ENCODE measurements at places on chromosomes 3 and 15.

GRCh38 chr15:57440799-57441198, 64.5 kb downstream of the CGNL1 start:
- peak; percentile 83 for DNase-seq

DNA sequence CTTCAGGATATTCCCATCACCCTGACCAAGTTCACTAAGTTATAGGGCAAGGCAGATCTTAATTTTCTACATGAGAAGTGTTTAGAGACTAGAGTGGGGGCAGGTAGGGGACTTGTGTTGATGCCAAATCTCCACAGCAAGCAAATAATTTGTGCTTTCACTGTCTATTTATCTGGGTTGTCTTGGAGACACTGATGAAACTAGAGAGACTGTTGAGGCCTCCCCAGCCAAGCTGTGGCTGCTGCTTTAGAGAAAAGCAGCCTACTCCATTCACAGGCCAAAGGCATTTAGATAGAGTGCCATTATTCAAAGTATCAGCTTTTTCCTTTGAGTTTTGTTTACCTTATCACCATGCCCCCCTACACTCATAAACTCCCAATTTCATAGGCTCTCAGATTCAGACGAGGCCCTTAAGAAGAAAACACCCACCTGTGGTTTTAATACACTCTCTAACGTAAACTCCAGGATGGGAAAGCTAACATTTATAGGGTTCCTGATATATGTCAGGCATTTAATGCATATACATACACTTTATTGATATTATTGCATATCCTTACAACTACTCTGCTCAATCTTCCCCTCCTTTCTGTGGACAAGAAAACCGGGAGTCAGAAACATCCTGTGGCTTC, 130.4 kb upstream of the FOXB1 start:
- DNase-seq: no peak

GRCh38 chr3:120853416-120853815, 54.6 kb upstream of the STXBP5L start:
- no peak for DNase-seq

GRCh38 chr15:82113106-82113715, 67.4 kb upstream of the MEX3B start:
- peak; percentile 71 for DNase-seq

GRCh38 chr3:123951522-123952447, 9.2 kb downstream of the CCDC14 start:
- no peak for DNase-seq

GRCh38 chr3:50118237-50118636, 29.5 kb downstream of the RBM5 start:
- DNase-seq: no peak

DNA sequence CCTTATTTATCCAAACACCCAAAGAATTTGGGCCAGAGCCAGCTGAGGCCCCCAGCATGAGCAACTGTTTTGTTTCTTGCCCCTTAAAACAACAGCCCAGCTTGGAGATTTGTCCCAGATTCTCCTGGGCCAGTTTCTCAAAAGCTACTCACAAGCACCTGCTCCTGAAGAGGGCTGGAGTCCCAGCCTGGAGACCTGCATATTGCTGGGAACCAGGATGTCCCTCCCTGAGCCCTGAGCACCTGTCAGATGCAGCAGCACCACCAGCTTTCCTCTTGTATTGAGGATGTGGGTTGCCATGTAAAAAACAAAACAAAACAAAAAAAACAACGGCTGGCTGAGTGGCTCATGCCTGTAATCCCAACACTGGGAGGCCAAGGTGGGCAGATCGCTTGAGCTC, 7.0 kb upstream of the RFT1 start:
- no peak for DNase-seq

DNA sequence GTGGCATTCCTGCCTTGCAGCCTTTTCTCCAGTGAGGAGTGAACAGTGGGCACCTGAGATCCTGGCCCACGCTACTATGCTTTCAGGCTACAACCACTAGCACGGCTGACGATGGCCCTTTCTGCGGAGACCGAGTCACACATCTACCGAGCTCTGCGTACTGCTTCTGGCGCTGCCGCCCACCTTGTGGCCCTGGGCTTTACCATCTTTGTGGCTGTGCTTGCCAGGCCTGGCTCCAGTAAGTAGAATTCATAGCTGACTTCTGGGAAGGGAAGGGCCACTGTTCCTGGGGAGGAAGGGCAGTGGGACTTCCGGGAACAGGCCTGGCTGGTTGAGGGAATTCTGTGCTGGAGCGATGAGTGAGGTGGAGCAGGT, 648 bp downstream of the CYB561D2 start:
- no peak for DNase-seq

DNA sequence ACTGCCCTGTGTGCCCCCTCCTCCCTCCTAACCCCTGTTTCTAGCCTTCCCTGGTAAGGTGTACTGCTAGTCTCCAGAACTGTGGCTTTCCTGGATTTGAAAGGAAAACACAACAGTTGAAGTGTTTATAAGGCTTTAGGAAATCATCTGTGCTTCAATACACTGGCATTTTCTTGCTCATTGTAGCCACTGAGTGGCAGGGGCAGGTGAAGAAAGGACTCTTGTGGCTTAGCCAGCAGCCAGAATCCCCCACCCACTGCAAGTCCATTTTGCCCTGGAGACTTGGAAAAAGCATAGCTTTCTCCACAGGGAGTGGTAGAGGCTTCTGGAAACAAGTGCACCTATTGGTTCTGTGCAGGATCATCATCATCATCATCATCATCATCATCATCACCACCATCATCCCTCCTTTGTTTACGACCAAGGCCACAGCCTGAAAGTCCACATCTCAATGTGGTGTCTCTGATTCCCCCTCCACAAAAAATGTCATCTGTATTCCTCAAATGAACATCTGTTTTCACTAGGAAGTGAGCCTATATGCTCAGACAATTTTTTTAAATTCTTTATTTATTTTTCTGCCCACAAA, 33.4 kb downstream of the AQP9 start:
- no peak for DNase-seq

DNA sequence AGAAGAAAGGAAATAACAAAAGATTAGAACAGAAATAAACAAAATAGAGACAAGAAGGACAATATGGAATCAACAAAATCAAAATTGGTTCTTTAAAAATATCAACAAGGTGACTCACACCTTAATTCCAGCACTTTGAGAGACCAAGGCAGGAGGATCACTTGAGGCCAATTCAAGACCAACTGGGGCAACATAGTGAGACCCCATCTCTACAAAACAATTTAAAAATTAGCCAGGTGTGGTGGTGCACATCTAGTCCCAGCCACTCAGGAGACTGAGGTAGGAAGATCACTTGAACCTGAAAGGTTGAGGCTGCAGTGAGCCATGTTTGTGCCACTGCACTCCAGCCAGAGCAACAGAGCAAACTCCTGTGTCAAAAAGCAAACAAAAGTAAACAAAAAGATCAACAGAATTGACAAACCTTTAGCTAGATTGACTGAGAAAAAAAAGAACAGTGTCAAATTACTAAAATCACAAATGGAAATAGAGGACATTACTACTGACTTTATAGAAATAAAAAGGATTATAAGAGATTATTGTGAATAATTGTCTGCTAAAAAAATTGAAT, 190.7 kb upstream of the CGNL1 start:
- no peak for DNase-seq

DNA sequence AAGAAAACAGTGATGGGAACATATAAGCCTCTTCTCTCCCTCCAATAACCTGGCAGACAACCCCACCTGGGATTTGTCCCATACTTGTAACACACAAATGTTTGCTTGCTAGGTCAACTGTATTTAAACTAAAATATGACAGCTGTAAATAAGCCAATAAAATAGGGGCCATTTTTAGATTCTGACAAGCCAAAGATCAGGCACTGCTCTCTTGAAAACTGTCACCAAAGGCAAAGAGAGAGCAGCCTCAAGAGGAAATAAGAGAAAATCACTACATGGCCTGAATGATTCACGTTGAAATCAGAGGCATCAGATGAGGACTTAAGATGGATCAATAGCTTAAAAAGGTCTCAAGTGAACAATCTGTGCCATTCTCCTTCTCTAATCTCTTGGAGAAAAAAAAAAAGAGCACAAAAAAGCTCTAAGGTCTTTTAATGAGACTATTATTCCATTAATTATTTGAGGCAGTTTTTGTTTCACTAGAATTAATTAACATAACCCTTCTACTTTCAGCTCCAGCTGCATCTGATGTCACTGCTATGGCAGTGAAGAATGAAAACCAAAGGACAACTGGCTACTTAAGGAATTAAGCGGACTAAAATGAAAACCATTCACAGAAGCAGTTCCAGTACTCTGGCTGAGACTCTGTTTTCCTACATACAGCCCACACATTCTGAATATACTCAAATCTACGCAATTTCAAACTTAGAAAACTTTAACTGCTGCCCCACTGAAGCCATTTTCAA, 19.0 kb downstream of the MYO5A start:
- no peak for DNase-seq

DNA sequence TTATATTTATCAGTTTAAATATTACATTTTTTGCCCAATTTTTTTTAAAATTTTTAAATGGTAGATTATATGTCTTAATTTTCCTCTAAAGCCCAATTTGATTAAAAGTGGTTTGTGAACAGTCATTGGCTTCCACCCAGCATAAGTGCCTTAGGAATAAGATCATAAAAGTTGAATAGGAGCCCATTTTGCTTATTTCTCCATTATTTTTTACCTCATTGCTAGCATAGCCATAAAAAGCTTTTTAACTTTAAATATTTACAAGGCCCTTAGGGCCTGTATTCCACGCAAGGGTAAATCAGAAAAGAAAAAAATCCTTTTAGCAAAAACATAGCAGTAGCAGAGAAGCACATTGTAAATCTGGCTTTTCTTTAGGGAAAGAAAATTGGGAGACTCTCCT, 9.0 kb downstream of the TTC14 start:
- DNase-seq: no peak

DNA sequence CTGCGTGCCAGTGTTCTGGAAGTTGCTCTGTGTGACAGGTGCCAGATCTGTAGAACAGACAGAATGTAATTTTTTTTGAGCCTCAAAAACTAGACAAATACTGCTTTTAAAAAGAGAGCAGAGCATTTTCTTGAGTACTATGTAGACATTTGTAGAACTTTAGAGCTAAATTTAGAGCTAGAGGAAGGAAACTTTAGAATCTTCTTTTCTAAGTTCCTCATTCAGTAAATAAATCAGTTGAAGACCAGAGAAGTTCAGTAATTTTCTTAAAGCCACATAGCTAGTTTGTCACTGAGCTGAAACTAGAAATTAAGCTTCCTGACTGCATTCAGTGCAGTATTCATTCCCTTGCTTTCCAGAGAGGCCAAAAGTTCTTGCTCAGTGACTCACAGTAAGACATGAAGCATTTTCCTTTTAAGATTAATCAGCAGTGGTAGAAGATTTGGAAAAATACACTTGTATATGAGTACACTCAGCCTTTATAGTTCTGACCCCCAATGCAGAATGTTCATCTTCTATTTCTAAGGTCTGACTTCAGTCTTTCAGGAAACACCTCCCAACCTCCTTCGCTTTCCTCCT, 83.6 kb upstream of the TSEN2 start:
- DNase-seq: peak; percentile 83

DNA sequence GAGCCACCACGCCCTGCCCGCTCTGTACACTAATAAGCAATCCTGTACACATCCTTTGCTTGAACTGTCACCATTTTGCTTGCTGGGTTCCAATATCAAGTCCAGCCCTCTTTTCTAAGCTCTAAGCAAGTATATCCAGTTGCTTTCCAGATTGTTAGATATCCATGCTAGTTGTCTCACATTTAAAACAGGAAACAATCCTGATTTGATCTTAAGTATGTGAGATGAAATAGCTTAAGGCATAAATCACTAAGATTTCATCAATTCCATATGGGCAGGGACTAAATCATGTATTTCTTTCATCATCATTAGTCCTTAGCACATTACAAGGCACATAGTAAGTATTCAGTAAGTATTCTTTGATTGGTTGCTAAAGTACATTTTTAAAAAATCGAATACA, 16.2 kb downstream of the ATP11B start:
- peak; percentile 43 for DNase-seq

DNA sequence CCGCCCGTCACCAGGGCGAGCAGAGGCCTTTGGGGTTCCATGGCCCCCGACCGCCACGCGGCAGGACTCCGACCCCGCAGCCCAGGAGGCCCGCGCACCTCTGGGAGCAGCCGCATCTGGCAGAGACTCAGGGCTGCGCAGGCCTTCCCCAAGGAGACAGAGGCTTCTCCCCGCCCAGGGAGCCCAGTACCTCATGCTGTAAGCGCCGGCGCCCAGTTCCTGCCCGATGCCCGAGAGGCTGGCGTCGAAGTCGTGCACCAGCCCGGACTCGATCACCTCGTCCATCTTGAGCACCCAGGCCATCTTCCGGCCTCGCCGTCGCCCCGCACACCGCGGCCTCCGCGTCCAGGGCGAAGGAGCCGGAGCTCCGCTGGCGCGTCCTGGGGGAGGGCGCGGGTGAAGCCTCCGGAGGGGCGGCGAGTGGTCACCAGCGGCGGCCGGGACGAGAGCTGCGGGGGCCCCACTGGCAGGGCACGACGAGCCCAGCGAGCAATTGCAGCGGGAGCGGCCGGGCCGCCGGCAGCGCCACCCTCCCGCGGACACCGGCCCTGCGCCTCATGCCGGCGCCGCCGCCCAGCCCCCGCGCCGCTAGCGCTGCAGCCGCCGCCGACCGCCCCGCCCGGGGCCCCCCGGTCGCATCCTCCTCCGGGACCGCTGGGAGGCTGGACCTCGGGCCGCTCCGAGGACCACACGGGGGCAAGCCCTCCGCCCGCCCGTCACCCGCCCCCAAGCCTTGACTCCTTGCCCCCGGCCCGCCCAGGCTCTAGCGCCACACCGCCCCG, 468 bp downstream of the UBP1 start:
- DNase-seq: peak; percentile 22

DNA sequence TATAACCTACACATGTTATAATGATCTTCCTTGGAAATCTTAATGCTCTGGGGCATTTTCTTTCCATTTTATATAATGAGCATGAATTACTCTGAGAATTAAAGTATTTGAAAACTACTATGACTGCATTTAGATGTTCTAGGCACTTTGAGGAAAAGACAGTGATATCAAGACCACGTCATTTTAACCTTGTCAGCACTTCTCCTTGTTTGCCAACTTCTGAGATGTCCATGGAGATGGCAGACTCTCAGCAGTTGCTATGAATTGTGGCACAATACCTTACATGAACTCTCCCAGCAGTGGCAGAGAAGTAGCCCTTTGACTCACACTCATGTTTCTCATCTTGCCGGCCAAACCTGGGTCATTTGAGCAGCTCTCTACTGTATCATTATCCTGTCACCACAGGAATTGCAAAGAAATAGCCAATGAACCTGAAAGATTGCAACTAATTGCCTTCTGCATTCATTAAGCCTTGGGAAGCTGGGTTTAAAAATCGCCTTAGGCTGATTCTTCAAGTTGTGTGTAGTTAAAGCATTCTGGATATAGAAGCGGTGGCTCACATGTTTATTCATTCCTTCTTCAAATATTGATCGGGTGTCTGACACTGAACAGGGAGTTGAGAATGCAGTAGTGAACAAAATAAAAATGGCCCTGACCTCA, 272.2 kb upstream of the CFAP20DC start:
- DNase-seq: no peak

- DNase-seq: no peak
Measured at GRCh38 chr3:47603332-47603731, 24.7 kb upstream of the CSPG5 start.

- no peak for DNase-seq
Measured at GRCh38 chr3:119245778-119246177, 5.1 kb upstream of the B4GALT4 start.

GRCh38 chr3:147493666-147494065, 84.5 kb downstream of the ZIC1 start:
- DNase-seq: no peak
